ENCODE measurements at places on chromosomes 5 and 9.
A peak's percentile ranks its signal among the peaks of the same experiment; 100 is the strongest.

DNA sequence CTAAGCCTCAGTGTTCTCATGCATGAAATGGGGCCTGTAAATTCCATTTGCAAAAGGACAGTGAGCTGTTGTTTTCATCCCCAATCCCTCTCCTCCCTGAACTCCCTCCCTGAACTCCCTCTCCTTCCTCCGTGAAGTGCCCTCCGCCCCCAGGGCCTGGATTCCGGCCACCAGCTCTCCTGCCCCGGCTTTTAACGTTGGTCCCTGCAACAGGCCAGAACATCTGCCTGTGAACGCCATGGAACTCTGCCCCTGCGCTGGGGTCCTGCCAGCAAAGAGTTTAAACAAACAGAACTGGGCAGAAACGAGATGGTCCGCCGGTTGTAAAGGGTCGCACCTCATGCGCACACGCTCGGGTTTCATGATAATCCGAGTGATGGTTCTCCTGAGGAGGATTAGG is 62.4 kb downstream of the SMIM23 start:
- DNase-seq = no peak

GRCh38 chr9:570187-570586 is 271.3 kb upstream of the DMRT1 start:
- no peak for DNase-seq

GRCh38 chr5:34682926-34683623 is 26.9 kb downstream of the RAI14 start:
- DNase-seq = no peak

GRCh38 chr5:43073597-43074546 is 33.8 kb upstream of the ANXA2R start:
- peak; percentile 19 for DNase-seq

DNA sequence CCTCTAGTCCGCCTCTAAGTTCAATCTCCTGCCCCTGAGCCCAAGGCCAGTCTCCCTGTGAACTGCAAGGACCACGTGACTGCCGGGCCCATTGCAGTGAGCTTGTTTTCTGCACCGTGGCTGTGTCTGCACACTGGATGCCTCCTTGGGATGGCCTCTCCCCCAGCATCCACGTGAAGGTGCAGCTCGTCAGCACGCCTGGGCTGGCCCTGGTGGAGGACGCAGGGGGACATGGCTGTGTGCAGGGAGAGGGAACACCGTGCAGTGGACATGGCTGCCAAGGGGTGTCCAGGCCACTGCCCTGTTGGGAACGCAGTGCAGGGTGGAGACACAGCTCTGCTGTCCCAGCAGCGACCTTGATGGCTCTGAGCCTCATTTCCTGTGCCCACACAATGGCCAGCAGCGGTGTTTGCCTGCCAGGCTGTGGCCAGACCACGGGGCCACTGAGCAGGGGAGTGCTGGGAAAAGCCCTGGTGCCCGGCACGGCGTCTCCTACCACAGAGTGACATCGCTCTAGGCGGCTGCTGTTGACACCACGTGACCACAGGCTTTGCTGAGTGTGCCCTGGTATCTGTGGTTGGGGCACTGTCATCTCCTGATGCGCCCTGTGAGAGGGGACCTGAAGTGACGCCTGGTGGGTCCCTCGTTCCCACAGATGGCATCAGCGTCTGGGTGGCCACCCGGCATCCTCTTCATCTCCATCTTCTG is 26.9 kb upstream of the EXOC3 start:
- DNase-seq = no peak

DNA sequence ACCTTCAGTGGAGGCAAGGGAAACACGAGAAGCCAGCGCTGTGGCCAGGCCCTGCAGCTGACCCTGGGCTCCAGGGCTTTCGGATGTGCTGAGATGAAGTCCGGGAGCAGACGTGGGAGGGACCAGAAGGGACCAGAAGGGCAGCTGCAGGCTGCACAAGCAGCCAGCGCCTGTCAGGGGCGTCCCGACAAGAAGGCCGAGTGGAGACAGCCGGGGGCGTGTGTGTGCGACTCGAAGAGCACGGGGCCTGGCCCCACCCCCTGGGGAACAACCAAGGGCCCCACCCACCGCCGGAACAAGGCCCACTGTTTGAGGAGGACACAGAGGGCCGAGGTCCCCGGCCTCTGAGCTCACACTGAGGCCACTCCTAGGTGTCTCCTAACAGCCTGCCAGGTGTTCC is 31.4 kb downstream of the SLC12A7 start:
- no peak for DNase-seq

GRCh38 chr5:159041444-159042198 is 58.1 kb downstream of the EBF1 start:
- DNase-seq = no peak

DNA sequence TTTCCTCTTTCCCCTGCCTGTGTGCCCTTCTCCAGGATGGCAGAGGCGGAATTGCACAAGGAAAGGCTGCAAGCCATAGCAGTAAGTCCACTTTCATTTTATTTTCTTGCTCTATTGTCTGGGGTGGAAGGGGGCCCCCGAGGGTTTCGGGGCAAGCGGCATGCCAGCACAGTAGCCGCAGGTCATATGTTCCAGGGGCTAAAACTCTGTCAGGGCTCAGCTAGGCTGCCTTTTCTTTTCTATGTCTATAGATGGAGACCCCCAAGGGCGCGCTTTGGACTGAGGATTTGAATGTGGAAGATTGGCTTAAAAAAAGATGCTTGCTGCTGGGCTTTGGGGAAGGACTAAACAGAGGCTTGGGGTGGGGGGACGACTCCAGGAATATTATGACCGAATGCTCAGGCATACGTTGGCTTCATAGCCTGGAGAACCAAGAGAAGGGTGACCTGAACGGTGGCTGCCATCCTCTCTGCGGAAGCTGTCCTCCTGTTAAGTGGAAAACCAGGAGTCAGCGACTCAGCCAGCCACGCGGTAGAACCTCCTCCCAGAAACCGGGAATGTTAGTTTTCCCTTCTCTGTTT is 545 bp downstream of the PALM2AKAP2 start:
- DNase-seq = no peak
